Esophagus squamous epithelium (tissue), 5 donors: ENCODE measurements at places on chromosomes 5 and 9.

- H3K27ac ChIP-seq: peak overlapping the region; percentile 58
- no peak for DNase-seq
- no peaks in the 10 kb centered on the region for H3K36me3 ChIP-seq
Measured at GRCh38 chr9:98860871-98861293, 53.4 kb downstream of the GALNT12 start.

DNA sequence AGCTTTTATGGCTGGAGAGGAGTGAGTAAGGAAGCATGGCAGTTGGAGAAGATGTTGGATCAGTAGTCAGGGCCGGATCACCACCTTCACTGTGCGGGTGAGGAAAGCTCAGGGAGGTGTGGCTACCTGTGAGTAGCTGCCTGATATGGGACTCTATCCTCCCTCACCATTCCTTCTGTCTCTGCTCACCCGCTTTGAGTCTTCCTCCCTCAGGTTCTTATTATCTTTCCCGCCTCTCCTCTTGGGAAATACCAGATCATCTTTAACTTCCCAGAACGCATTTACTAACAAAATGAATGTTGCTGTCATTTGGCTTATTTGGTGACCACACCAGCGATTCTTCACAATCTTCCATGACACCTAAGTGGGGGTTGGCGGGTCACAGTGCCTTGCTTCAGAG lies 140.7 kb upstream of the GPR151 start:
- H3K36me3 ChIP-seq: no peaks in the 10 kb centered on the region
- H3K27me3 ChIP-seq: no peaks in the 10 kb centered on the region
- no peak for DNase-seq

- H3K27me3 ChIP-seq: no peaks in the 10 kb centered on the region
- peaks cover 99% of the 10 kb centered on the region for H3K36me3 ChIP-seq
- DNase-seq: no peak
- no peaks in the 10 kb centered on the region for H3K4me1 ChIP-seq
- H3K27ac ChIP-seq: no peak overlapping the region
Measured at GRCh38 chr9:127485995-127486394, 34.7 kb downstream of the LRSAM1 start.

DNA sequence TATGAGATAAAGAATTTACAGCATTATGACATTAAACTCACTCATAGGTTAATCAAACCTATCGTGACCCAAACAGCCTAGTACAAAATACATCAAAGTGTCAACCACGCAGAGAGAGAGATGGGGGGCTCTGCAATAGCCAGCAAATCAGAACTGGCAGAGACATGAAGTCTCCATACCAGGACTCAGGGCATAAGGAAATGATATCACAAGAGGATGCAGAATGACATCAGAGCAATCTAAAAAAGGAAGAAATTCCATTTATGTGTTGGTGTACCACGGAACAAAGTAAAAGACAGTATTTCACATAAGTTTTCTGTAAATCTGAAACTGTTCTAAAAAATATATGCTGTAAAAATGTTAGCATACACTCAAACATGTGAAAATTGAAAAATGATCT lies 24.6 kb downstream of the BICD2 start:
- H3K4me3 ChIP-seq: no peak overlapping the region
- no peaks in the 10 kb centered on the region for H3K36me3 ChIP-seq
- no peaks in the 10 kb centered on the region for H3K27me3 ChIP-seq

GRCh38 chr5:16679863-16680262 lies 63.1 kb upstream of the RETREG1 start:
- DNase-seq: no peak
- no peaks in the 10 kb centered on the region for H3K4me1 ChIP-seq
- H3K36me3 ChIP-seq: peaks cover 6% of the 10 kb centered on the region
- H3K27ac ChIP-seq: no peak overlapping the region
- H3K4me3 ChIP-seq: no peak overlapping the region

DNA sequence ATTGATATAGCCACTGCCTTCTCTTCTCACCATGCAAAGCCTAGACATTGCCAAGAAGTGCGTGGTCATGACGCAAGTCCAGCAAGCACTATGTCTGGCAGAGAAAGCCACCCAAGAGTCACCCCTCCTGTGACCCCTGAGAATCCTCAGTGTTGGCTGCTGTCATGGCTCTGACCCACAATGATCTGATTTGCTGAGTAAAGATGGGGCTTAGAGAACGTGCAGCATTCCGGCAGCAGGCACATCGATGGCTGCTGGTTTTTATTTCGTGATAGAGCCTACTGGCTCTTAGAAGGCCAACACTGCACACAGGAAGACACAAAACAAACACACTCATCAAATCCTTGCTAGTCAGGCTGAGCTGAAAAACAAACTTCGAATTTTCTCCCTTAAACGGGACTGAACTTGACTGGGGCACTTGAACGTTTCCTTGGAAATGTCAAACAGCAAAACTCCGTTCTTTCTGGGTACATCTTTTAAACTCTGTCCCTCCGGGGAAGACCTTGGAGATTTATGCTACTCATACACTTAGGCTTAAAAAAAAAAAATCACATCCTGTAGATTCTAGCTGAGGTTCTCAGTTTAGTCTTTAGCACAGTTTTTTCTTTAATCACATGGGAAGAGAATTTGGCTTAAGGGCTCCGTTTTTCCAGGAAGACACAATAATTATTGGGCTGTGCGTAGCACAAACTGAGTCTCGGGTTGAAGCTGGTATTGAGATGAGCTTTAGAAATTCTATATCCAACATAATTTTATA lies 88.2 kb upstream of the BASP1 start:
- no peak overlapping the region for H3K4me3 ChIP-seq
- no peaks in the 10 kb centered on the region for H3K36me3 ChIP-seq

DNA sequence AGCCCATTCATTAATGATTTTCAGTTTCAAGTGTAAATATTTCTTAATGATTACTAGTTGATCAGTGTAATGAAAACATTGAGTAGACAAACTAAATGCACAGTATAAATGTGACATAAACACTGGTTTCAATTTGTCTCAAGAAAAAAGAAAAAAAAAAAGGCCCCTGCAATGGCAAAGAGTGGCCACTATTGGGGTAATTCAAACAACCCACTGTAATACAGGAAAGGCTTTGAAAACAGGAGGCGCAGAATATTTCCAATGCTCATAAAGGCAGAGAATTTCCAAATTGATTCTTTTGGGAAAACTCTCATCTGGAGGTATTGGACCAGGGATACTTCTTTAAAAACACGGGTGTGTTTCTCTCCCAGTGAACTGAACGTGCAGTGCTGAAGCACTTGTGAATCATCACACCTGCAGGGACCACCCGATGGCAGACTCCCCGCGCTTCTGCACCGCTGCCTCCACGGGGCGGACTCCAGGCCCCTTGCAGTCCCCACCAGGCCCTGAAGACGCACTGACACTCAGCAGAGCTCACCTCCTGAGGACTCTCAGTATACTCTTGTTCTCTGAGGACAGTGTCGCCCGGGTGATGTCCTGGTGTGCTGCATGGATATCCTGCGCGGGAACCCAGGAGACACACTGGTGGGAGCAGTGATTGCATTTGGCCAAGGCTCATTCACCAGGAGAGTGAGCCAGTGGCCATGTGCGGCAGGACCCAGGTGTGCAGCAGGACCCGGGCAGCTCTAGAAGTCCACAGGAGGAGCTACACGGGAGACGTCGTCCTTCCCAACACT lies 227.6 kb upstream of the IRX4 start:
- no peak overlapping the region for H3K4me3 ChIP-seq
- no peaks in the 10 kb centered on the region for H3K36me3 ChIP-seq
- H3K27ac ChIP-seq: no peak overlapping the region
- no peak for DNase-seq

DNA sequence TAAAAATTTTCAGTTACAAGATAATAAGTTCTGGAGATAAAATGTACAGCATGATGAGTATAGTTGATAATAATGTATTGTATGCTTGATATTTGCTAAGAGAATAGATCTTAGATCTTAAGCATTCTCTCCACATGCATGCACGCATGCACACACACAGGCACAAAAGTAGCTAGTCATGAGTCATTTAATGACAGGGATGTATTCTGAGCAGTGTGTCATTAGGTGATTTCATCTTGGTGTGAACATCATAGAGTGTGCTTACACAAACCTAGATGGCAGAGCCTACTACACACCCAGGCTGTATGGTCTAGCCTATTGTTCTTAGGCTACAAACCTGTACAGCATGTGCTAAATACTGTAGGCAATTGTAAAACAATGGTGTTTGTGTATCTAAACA lies 124.2 kb downstream of the PTTG1 start:
- no peaks in the 10 kb centered on the region for H3K36me3 ChIP-seq
- H3K27me3 ChIP-seq: no peaks in the 10 kb centered on the region
- H3K4me1 ChIP-seq: no peaks in the 10 kb centered on the region
- H3K4me3 ChIP-seq: no peak overlapping the region

DNA sequence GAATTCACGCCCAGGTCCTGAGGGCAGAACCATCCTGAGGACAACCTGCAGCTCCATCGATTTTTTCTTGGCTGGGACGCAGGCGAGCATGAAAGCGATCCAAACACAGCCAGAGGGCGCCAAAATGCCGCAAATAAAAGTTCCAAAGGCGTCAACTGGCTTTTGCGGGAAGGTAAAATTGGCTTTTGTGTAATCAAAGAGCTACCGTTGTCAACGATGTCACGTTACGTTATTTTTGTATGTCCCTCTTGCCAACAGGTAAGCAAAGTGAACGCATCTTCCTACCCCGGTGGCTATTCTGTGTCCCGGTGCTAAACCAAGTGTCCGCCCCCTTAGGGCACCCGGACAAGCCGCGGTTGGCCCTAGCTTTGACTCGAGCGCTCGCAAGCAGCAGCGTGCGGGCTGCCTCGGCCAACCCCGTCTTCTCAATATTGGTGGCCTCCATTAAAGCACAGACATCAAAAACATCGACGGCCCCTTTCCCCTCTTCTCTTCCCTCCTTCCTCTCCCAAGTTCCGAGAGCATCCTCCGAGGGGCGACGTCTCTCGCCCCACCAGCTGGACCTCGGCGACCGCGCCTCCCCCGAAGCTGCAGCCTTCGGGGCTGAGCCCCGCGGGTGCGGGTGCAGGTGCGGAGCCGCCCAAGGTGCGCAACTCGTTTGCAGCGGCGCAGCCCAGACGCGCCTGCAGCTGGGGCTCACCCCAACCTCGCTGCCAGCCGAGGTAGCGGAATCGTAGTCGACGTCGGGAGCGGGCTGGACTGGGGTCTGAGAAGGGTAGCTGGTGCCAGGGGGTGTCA lies 1.1 kb upstream of the BASP1 start:
- H3K4me1 ChIP-seq: peaks cover 8% of the 10 kb centered on the region
- H3K27ac ChIP-seq: peak overlapping the region; percentile 82
- peak overlapping the region; percentile 77 for H3K4me3 ChIP-seq
- peak; percentile 29 for DNase-seq
- H3K27me3 ChIP-seq: no peaks in the 10 kb centered on the region

DNA sequence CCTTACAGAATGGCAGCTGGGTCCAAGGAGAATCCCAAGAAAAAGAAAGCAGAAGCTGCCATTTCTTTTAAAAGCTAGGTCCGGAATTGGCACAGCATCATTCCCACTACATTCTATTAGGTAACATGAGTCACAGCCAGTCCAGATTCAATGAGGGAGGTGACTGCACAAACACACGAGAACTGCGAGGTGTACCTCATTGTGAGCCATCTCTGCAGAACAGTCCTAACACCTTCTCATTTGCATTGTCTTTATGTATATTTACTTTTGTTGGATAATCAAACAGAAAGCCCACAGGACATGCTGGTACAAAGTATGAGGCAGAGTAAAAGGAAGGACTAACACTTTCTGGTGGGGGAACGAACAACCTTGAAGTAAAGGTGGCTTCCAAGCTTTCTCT lies 14.6 kb upstream of the HABP4 start:
- H3K4me1 ChIP-seq: no peaks in the 10 kb centered on the region
- no peak overlapping the region for H3K4me3 ChIP-seq
- no peaks in the 10 kb centered on the region for H3K27me3 ChIP-seq

GRCh38 chr9:16023446-16023845 lies 470.6 kb downstream of the CCDC171 start:
- H3K4me1 ChIP-seq: no peaks in the 10 kb centered on the region
- no peaks in the 10 kb centered on the region for H3K27me3 ChIP-seq

GRCh38 chr9:114850871-114851270 lies 45.0 kb upstream of the TNFSF15 start:
- peaks cover 12% of the 10 kb centered on the region for H3K4me1 ChIP-seq
- H3K27me3 ChIP-seq: no peaks in the 10 kb centered on the region
- H3K4me3 ChIP-seq: no peak overlapping the region
- no peaks in the 10 kb centered on the region for H3K36me3 ChIP-seq

DNA sequence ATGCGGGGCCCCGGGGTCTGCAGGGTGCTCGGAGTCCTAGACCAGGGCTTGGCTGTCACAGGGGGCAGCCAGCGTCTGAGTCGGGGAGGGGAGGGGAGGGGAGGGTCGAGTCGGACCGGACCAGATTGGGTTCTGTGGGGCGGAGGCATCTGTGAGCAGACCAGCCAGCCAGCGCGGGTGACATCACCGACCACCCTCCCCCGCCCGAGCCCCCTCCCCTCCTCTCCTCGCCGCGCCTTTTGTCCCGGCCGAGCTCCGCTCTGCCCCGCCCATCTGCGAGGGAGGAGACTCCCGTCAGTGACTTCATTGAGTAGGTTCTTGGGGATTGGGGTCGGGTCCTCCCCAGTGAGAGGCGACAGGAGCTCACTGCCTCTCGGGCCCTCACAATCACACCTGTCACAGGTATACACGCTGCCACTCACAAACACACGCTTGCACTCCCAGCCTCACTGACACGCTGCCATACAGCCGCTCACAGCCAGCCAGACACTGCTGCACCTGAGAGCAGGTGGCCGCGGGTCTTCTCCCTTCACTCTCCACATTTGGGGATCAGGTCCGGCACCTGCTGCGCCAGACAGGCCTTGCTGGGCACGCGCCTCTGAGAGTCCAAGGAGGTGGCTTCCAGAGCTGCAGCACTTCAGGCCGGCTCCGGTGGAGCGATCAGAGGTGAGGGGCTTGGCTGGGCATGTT lies 546 bp downstream of the DNAJB5 start:
- H3K4me1 ChIP-seq: peaks cover 58% of the 10 kb centered on the region
- DNase-seq: no peak
- no peaks in the 10 kb centered on the region for H3K36me3 ChIP-seq
- H3K27me3 ChIP-seq: no peaks in the 10 kb centered on the region

GRCh38 chr5:51618234-51618633 lies 235.0 kb downstream of the ISL1 start:
- no peak overlapping the region for H3K27ac ChIP-seq
- no peak overlapping the region for H3K4me3 ChIP-seq
- H3K27me3 ChIP-seq: no peaks in the 10 kb centered on the region
- H3K36me3 ChIP-seq: no peaks in the 10 kb centered on the region
- no peaks in the 10 kb centered on the region for H3K4me1 ChIP-seq
- DNase-seq: no peak

DNA sequence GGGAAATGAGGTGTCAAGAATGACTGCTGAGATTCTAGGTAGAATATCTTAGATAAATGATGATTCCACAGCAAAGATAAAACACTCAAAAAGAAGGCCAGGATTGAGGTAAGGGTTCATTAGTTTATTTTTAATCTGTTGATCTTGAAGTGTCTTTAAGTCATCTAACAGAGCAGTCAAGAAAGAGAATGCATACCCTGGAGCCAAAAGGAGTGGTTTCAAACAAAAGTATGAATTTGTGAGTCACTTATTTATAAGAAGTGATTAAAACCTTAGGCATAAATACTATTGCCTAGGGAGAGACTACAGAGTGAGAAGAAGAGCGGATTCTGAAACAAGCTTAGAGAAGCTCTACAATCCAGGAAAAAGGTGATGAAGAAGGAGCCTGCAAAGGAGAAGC lies 541.0 kb downstream of the DTWD2 start:
- no peak for DNase-seq
- H3K36me3 ChIP-seq: no peaks in the 10 kb centered on the region
- H3K4me1 ChIP-seq: no peaks in the 10 kb centered on the region
- H3K27ac ChIP-seq: no peak overlapping the region
- H3K4me3 ChIP-seq: no peak overlapping the region
